ENCODE measurements at places on chromosomes 3 and 15.

DNA sequence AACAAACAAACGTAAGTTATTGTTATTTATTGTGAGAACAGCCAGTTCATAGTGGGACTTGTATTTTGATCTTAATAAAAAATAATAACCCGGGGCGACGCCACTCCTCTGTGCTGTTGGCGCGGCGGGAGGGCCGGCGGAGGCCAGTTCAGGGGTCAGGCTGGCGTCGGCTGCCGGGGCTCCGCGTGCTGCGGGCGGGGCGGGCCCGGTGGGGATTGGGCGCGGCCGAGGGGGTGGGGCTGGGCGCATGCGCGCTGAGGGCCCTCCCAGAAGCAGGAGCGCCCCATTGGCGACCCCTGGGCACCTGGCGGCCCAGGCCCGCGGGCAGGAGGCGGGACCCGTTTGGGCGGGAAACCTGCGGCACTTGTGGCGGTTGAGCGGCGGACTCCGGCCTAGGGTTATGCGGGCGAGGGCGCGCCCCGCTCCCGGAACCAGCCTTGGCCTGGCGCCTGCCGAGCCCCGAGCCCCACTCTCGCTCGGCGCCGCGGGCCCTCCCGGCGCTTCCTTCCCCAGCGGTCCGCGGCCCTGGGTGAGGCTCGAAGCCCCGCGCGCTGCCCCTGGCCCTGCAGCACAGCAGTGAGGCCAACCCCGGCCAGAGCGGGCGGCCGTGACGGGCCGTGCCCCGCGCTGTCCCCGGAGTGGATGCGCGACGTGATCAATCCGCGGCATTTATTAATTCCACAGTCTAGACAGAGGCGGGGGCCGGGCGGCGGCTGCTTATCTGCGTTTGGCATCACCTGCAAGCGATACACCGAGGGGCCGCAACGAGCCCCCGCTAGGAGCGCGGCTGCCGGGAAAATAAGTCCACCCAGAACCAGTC lies 6.0 kb downstream of the ISL2 start:
- no peak for DNase-seq

DNA sequence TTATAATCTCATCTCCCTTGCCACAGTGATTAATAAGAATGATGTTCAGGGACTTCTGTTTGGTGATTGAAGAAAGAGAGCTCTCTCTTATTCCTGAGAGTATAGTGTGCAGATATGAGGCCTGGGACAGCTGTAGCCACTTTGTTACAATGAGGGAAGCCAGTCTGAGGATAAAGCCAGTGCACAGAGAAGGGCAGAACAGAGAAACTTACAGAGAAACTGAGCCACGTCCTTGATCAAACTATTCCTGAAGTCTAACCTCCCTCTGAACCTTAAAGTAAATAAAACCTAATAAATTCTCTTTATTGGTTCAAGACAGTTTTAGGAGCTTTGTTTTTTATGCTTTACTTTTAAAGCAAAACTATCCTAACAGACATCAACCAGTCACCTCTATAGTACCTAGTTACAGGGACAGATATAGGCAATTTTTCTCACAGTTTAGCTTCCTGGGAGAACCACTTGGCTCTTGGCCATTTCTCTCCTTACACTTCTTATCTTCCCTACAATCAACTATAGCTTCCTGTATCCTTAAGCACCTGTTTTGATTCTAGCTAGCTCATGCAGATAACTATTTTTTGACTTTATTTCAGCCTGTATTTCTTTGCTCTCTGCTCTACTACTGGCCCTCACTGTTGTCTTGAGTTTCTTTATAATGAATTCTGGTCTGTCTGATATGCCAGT lies 284.4 kb downstream of the SHQ1 start:
- DNase-seq, result no peak

- DNase-seq, result no peak
Observed at GRCh38 chr3:177026505-177027277, 170.6 kb downstream of the TBL1XR1 start.

DNA sequence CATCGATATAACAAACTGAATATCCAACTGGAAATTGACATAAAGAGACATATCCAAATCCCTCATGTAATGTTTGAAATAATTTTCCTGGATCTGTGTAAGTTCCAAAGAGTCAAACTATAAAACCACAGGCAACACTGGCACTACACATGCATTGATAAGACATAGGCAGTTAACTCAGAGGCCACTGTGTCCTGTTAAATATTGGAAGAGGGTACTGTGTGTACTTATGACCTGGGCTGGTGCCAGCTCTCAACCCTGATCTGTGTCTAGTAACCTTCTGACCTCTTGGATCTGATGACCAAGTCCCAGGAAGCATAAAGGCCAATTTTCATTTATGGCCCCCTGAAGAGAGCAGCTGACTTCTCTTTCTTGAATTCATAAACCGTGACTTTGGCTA lies 4.5 kb downstream of the NR1I2 start:
- DNase-seq, result no peak
